Daoy (cell line): ENCODE measurements at places on chromosomes 12 and 14. TPM values are rescaled to one million over a fixed set of nuclear protein-coding genes. Genes with fewer than 3 reads are reported as not detected.

The DDX54 gene
- total RNA-seq = 60.1 and 78.5 TPM in 2 replicates

The MAP3K9 gene
- 5.5 and 5.8 TPM in 2 replicates for total RNA-seq

The TTC9 gene
- 2.6 and 3.1 TPM in 2 replicates for total RNA-seq

The C2CD5 gene
- 10.0 and 14.0 TPM in 2 replicates for total RNA-seq

The TAS2R9 gene
- not detected in 2 replicates for total RNA-seq

The SERPINA12 gene
- total RNA-seq = not detected in 2 replicates

The NRXN3 gene
- total RNA-seq = 0.11 and 0.68 TPM in 2 replicates

The INSM2 gene
- total RNA-seq = 0.17 TPM in 1 of 2 replicates, not detected in the other

The DDX11 gene
- 36.1 and 36.8 TPM in 2 replicates for total RNA-seq

The CHGA gene
- total RNA-seq = not detected in 2 replicates

The RHOJ gene
- 6.0 and 9.5 TPM in 2 replicates for total RNA-seq

The NOC4L gene
- total RNA-seq = 13.7 and 14.2 TPM in 2 replicates

The CCDC175 gene
- 0.12 TPM in 1 of 2 replicates, not detected in the other for total RNA-seq

The DIO2 gene
- total RNA-seq = 3.5 and 17.9 TPM in 2 replicates

The TAS2R8 gene
- not detected in 2 replicates for total RNA-seq

The PRKCH gene
- 5.8 and 23.5 TPM in 2 replicates for total RNA-seq

The IFNG-AS1 gene
- total RNA-seq = not detected in 2 replicates

The ANKRD9 gene
- 25.0 and 28.0 TPM in 2 replicates for total RNA-seq
